A549 treated with RU486 at 1 μM for 4 hours (cell line): ENCODE measurements at places on chromosomes 4 and X. TPM values are rescaled to one million over a fixed set of nuclear protein-coding genes. Genes with fewer than 3 reads are reported as not detected.

The PPEF2 gene
- total RNA-seq = 0.46 TPM in 1 of 5 replicates, not detected in the others

The DTHD1 gene
- total RNA-seq = not detected in 5 replicates

The FRMD7 gene
- total RNA-seq = not detected in 5 replicates

The LRIT3 gene
- total RNA-seq = 0.05 to 0.10 TPM (median 0.06 TPM) in 3 of 5 replicates, not detected in the others

The MAGEA6 gene
- 9.7 to 14.0 TPM (median 13.3 TPM) in 5 replicates for total RNA-seq

The F11 gene
- not detected in 5 replicates for total RNA-seq

The UTP3 gene
- total RNA-seq = 34.9 to 47.9 TPM (median 37.4 TPM) in 5 replicates

The RAI2 gene
- total RNA-seq = 0.07 to 0.53 TPM (median 0.22 TPM) in 5 replicates

The SPACA5 gene
- not detected in 5 replicates for total RNA-seq

The EDA gene
- total RNA-seq = 0.35 to 0.88 TPM (median 0.55 TPM) in 5 replicates

The KCTD8 gene
- total RNA-seq = not detected in 5 replicates
